ENCODE measurements at places on chromosomes 4 and X. TPM values are rescaled to one million over a fixed set of nuclear protein-coding genes. Genes with fewer than 3 reads are reported as not detected.

DNA sequence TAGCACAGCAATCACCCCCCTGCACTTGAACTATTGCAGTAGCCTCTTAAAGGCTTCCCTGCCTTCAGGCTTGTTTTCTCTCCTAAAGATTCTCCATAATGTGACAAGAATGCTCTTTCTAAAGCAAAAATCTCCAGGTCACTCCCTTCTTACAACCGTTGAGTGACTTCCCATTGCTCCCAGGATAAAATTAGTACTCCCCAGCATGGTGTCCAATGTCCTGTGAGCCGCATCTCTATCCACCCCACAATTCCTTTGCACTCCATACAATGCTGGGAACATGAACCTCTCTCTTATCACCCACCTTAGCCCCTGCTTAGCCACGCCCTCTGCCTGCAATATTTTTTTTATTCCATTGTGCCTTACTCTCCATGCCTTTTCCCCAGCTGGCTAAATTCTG, 85.7 kb upstream of the SHISA3 start:
- no peak for DNase-seq

DNA sequence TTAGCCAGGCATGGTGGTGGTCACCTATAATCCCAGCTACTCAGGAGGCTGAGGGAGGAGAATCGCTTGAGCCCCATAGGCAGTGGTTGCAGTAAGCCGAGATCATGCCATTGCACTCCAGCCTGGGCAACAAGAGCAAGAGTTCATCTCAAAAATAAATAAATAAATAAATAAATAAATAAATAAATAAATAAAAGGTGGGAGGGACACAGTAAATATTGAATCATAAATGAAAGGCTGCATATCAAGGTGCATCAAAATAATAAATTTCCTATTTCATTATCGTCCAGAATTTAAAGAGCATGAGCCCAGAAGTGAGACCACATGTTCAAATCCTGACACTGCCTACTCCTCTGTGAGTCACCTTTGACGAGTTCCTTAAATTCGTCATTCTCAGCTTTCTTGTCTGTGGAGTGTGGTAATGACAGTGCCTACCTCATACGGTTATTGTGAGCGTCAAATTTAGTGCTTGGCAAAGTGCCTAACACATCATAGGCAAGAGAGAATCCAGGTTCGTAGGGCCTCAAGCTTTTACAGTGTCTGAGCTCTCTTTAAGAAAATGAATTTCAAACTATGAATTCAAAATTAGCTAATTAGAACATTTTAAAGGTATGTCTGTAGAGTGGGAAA, 49.9 kb downstream of the IL15 start:
- no peak for DNase-seq

The CT55 gene
- polyA plus RNA-seq: not detected

- no peak for DNase-seq
Measured at GRCh38 chr4:7419961-7420660, 14.6 kb downstream of the PSAPL1 start.

The ASB9 gene
- polyA plus RNA-seq: 11.3 TPM

The F9 gene
- 0.29 TPM for polyA plus RNA-seq

The ETDB gene
- 0.28 TPM for polyA plus RNA-seq

GRCh38 chrX:19670321-19670750, 155.0 kb upstream of the MAP3K15 start:
- DNase-seq: no peak

The FATE1 gene
- 0.27 TPM for polyA plus RNA-seq

The IQSEC2 gene
- 11.5 TPM for polyA plus RNA-seq

DNA sequence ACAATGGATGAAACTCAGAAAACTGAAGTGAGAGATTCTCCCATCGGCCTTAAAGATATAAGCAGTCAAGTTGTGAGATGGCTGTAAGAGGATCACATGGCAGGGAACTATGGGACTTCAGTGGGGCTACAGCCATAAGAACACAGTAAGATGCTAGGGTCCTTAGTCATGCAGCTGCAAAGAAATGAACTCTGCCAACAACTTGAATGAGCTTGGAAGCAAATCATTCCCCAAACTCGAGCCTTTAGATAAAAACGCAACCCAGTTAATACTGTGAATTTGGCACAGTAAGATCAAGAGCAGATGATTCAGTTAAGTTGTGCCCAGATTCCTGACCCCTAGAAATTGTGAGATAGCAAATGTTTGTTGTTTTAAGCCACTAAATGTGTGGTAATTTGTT, 117.3 kb downstream of the FAM13A start:
- no peak for DNase-seq

The SPRY1 gene
- 89.7 TPM for polyA plus RNA-seq

The FMR1NB gene
- not detected for polyA plus RNA-seq

The TCEAL7 gene
- 27.7 TPM for polyA plus RNA-seq

The HTR2C gene
- polyA plus RNA-seq: 0.18 TPM

The ZNF157 gene
- polyA plus RNA-seq: 0.84 TPM

GRCh38 chr4:162938738-162939485, 227.8 kb downstream of the NAF1 start:
- DNase-seq: no peak

GRCh38 chr4:87843936-87844335, 11.2 kb downstream of the MEPE start:
- no peak for DNase-seq

GRCh38 chr4:26212528-26212927, 108.3 kb upstream of the RBPJ start:
- DNase-seq: no peak

DNA sequence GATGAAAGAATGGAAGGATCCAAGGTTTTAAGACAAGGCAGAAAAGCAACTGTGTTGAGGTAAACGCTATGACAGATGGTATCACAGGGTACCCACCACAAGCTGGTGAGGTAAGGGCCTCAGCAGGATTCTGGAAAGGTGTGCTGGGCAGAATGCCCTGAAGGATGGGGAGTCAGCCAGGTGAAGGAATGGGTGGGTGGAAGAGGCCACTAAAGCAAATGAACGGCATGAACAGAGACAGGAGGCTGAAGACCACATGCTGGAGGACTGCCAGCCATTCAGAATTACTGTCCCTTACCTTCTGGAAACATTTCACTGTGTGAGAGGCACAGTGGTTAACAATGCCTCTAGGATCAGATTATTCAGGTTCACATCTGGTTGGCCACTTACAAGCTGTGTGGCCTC, 23.6 kb downstream of the GPRIN3 start:
- no peak for DNase-seq

DNA sequence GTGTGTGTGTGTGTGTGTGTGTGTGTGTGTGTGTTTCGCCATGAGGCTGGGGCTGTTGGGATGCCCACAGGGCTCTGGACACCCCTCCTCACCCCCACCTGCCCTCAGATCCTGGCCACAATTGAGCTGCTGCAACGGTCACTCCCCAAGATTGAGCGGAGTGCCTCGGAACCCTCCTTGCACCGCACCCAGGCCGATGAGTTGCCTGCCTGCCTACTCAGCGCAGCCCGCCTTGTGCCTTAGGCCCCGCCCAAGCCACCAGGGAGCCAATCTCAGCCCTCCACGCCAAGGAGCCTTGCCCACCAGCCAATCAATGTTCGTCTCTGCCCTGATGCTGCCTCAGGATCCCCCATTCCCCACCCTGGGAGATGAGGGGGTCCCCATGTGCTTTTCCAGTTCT, 10.2 kb downstream of the ARAF start:
- no peak for DNase-seq
